HFFc6 (cell line): ENCODE measurements at places on chromosomes 7 and 10. TPM values are rescaled to one million over a fixed set of nuclear protein-coding genes. Genes with fewer than 3 reads are reported as not detected.

The SAP25 gene
- 0.39 and 0.40 TPM in 2 replicates for total RNA-seq

DNA sequence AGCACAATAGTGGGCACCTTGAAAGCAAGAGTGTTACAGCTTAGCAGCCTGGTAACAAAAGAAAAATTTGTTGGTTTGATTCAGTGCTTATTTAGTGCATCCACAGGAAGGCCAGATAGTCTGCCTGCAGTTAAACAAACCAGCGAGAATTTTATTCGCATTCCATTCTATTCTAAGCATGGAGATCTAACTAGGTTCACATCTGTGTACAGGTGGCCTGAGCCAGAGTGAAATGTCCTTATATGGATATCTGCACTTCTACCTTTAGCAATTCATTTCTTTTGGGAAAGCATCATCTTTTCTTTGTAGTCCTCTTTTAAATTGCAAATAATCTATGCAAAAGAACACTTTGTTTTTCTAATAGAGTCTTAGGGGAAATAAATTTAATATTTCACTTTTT is 659.0 kb upstream of the FZD8 start:
- H3K27ac ChIP-seq = no peak overlapping the region
- no peak for DNase-seq

GRCh38 chr7:17009933-17010332 is 128.2 kb upstream of the AGR3 start:
- no peak overlapping the region for H3K27ac ChIP-seq
- DNase-seq = no peak
- no peak overlapping the region for H3K4me3 ChIP-seq
- peaks cover 49% of the 10 kb centered on the region for H3K4me1 ChIP-seq

- no peak overlapping the region for H3K4me3 ChIP-seq
- H3K27ac ChIP-seq = no peak overlapping the region
Observed at GRCh38 chr10:35933940-35934641, 292.0 kb upstream of the FZD8 start.
